Activated CD4-positive, alpha-beta T cell treated with anti-CD3 and anti-CD28 coated beads, Interleukin-2, amount 50 U/mL, for 48 hours (primary cell): ENCODE measurements at places on chromosomes 7 and 10.
A peak's percentile ranks its signal among the peaks of the same experiment; 100 is the strongest.

- no peak for DNase-seq
Measured at GRCh38 chr7:73429622-73430505, 3.7 kb upstream of the FZD9 start.

DNA sequence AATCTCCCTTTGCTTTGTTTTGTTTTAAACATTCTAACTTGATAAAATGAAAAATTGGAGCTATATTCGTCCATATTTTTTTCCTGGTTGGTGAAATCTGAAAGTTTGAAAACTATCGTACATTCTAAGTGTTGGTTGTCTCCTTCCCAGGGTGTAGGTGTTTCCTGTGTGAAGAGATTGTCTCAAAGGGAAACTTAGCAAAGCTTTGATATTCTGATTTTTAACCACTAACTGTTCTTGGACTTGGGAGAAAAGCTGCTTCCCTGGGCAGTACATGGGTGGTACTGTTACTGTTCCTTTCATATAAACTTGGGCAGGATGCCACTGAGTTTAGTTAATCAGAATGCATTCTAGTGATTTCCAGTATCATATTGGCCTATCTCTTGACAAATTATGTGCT, 253.5 kb upstream of the LRGUK start:
- no peak for DNase-seq

DNA sequence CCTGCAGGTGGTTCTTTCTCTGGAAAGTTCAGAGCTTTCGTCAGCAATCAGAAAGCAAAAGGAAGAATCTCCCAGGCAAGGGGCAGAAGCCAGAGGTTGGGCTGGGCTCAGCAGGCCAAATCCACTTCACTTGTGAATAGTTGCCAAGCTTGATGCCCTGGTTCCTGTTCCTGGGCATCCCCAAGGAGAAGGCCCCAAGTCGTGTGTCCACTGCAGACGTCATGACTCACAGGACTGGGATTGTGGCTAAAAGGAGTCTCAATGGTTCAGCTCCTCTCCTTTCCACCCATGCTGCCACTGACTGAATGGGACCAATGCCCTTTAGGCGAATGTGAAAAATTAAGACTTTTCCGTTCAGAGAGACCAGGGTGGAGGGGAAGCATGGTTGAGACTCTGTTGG, 38.6 kb upstream of the TRIM8 start:
- no peak for DNase-seq

DNA sequence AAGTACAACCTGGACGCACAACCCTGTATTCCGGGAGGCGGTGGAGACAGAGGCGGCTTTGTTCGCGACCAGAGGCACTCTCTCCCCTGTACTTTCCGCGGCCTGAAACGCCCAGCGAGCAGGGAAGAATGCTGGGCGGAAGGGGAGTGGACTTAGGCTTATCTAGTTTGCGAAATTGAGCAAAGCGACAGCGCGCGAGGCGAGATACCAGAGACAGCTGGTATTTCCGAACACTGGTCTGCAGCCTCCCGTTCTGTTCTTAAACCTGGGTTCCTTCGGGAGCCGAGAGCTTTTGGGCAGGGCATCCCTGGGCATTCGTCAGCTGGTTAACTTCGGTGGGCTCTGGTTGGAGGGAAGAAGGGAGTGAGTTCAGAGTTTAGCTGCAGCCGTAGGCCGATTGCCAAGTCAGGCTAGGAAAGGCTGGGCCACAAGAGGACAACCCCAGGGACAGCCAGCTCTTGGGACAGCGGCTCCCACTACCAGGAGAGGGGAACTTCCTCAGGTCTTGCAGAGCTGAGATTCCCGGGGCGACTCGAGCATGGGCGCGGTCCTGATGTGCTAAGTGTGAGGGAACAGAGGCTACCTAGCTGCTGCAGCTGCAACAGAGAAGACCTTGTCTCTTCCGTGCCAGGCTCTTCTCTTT, 3.9 kb downstream of the HMX3 start:
- peak; percentile 22 for DNase-seq

- DNase-seq: no peak
Measured at GRCh38 chr7:116524221-116524608, 621 bp upstream of the CAV1 start.

- DNase-seq: peak; percentile 27
Measured at GRCh38 chr7:156942708-156943090, 6.8 kb upstream of the NOM1 start.

- no peak for DNase-seq
Measured at GRCh38 chr7:159147687-159148086, 3.0 kb upstream of the VIPR2 start.

DNA sequence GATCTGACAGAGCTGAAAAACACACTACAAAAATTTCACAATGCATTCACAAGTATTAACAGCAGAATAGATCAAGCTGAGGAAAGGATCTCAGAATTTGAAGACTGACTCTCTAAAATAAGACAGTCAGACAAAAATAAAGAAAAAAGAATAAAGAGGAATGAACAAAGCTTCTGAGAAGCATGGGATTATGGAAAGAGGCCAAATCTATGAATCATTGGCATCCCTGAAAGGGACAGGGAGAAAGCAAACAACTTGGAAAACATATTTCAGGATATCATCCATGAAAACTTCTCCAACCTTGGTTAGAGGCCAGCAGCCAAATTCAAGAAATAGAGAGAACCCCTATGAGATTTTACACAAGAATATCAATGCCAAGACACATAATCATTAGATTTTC, 804.8 kb upstream of the IGFBP3 start:
- no peak for DNase-seq

GRCh38 chr7:143900230-143900766, 1.7 kb downstream of the TCAF1 start:
- no peak for DNase-seq

DNA sequence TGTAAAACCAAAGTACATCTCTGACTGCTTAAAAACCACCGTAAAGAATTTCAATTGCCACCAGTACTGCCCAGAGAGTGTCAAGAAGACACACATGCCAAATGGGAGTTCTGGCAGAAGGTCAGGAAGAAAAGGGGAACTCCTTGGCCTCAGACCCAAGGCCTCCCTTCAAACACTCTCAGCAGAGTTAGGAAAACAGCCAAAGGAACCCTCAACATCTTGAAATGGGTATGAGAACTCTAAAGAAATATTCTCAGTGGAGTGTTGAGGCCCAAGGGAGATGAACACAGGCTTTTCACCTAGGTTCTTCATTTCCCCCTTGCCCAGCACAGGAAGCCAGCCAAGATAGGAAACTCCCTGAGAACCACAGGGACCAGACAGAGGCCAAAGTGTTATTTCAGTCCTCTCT, 96.1 kb upstream of the ASAH2 start:
- DNase-seq: no peak

- no peak for DNase-seq
Measured at GRCh38 chr10:98269435-98269912, 1.5 kb upstream of the LOXL4 start.

DNA sequence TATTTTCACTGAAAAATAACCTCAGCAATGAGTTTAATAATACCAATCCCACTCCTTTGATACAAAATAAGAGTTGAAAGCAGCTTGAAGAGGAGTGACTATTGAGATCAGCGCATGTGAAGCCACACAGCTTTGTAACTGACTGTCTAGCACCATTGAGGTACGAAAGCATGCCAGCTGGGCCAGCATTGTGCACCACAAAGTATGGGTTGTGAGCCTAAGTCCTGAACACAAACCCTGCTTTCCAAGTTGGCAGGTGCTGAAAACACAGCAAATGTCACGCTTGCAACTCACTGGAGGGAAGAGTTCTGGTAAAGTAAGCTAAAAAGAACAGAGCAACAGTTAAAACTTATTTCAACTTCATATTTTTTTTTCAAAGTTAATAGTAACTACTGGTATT, 4.0 kb upstream of the FAM53B start:
- DNase-seq: no peak

DNA sequence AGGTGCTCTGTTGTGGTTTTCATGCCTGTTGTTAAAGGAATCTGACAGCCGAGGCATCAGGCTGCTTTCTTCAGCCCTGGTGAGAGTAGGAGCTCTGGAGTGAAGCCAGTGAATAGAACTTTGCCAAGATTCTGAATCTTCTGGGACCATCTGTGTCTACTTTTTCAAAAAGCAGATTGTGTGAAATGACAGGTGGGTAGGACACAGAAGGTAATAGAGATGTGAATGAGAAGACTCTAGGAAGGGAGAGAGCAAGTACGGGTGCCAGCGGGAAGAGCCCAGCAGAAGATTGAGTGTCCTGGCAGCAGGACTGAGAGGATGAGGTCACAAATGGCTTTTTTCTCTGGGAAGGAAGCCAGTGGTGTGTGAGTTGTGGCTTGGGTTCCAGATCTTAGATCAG, 429.2 kb downstream of the SDK1 start:
- DNase-seq: no peak

GRCh38 chr10:31419394-31420063, 100.5 kb downstream of the ZEB1 start:
- DNase-seq: no peak

DNA sequence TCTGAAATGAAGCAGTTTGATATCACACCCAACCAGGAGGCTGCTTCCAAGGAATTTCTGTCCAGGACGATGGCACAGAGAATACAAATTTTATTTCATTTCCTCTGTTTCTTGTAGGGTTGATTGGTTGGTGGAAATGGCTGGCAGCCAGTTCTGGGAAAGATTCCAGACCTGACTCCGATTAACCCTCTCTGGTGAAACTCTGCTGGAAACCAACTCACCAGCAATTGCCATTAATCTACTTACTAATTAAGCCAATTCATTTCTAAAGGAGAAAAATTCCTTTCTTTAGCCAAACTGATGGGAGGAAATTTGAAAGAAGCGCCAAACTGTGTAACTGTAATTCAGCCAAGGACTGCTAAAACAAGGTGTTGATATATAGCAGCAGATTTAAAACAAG, 10.7 kb downstream of the PTF1A start:
- DNase-seq: no peak

- DNase-seq: no peak
Measured at GRCh38 chr10:89476150-89476549, 59.2 kb downstream of the SLC16A12 start.

DNA sequence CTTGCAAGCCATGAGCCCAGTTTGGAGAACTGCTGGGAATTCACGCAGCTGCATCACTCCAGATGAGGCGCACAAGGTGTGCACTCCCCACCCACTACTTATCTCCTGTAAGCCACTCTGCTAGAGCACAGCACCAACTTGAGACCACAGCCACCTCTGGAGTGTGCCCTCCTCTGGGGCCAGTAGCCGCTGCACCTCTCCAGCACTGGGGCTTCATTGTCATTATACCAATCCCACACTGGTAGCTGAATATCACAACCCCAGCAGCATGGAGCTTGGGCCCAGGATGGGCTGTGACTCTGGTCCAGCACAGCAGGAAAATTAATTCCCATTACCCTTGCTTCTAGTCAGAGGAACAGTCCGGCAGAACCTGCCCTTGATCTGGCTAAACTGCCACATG, 125.6 kb downstream of the LSM5 start:
- DNase-seq: no peak

- DNase-seq: no peak
Measured at GRCh38 chr10:89158446-89158845, 48.7 kb downstream of the CH25H start.

DNA sequence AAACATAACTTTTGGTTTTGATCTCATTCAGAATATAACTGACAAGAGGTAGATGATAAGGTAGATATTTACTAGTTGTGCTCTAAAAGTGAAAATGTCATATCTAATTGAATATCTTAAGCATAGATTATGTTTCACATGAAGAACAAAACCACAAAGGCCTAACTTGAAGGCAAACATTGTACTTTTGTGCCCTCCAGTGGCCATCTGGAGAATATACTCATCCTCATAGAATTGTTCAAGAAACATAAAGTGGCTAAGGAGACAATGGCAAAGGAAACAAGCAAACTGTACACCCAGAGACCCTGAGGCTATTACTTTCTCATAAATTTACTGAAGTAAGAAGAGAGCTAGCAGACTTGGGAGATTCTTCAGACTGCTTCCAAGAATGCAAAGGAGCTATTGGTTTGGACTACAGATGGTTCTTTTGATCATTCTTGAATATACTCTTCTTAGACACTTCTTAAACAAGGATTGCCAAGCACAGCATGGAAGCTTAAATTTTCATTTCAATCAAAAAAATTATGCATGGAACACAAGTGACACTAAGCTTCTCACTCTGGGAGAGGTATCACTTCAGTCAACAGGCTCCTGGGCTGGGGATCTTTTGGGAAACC, 98.2 kb upstream of the DKK1 start:
- peak; percentile 24 for DNase-seq

- no peak for DNase-seq
Measured at GRCh38 chr10:24944512-24945255, 7.7 kb downstream of the PRTFDC1 start.

- DNase-seq: no peak
Measured at GRCh38 chr7:17680026-17680425, 260.3 kb downstream of the SNX13 start.

DNA sequence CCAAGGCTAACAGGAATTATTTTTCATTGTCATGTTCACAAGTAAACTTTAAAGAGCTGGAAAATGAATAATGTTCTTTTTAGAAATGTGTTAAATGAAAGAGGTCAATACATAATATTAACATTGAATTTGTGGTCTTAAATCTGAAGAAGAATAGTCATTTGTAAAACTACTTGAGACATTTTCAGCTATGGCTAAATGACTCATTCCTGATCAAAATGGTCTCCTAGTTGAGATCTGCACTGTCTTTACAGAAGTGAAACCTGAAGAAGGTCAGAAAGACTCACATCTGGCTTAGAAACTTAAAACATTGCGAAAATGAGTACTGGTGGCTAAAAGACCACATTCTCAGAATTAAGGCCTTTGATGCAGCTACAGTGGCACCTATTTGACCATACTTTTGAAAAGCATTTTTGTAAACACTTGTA, 5.9 kb downstream of the PIK3CG start:
- no peak for DNase-seq

- DNase-seq: no peak
Measured at GRCh38 chr7:1320616-1321240, 88.1 kb downstream of the UNCX start.

GRCh38 chr7:17663061-17663675, 277.1 kb downstream of the SNX13 start:
- no peak for DNase-seq

- DNase-seq: no peak
Measured at GRCh38 chr7:157138101-157138423, 664 bp upstream of the UBE3C start.

DNA sequence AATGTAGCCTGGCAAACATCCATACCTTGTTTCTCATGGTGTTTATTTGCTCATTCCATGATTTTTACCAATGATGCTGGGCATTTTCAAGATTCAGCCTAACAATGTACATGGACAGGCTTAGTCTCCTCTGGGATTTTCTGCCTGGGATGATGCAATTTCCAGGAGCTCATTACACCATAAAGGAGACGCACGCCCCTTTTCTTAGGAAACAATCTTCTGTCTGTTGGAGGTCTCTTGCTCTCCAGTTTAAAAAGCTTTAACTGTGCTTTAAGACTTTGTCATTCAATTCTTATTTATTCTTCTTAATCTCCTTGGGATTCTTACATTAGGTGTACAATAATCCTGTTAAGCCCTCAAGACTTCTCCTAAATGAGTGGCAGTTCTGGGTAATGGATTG, 150.3 kb upstream of the NRP1 start:
- no peak for DNase-seq
